Fibroblast of mammary gland (primary cell): ENCODE measurements at places on chromosomes 5 and 9.
A peak's percentile ranks its signal among the peaks of the same experiment; 100 is the strongest.

- DNase-seq: no peak
Measured at GRCh38 chr9:18346745-18347144, 127.2 kb upstream of the ADAMTSL1 start.

DNA sequence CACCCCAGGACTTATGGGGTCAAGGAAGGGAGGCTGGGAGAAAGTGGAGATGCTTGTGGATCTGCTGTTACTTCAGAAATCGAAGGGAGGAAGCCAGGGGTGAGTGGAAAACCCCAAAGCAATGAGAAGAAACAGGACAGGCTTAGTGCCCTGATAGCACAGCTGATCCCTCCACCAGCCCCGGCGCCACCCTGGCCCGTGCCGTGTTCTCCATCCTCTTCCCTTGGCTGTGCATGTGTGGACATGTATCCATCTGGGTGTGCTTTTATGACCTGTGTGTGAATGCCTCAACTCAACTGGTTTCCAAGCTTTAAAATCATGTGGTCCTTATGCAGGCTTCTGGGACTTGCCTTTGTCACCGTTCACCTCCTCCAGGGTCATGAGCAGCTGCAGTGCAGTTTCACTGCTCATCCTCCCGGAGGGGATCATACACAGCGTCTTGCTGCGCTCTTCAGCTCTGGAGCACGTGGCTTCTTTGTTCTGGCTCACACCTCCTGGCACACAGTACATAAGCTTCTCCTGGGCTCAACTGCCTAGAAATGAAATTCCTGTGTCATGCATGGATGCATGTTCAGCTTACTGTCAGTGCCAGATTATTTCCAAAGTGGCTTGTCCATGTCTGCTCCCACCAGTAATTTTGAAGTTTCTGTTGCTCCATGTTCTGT lies 58.2 kb downstream of the IPPK start:
- DNase-seq: no peak

- peak; percentile 83 for DNase-seq
Measured at GRCh38 chr5:17203329-17204132, 13.9 kb upstream of the BASP1 start.

- peak; percentile 84 for DNase-seq
Measured at GRCh38 chr9:13857521-13857920, 456.4 kb downstream of the NFIB start.

GRCh38 chr5:136769093-136769492 lies 403.7 kb upstream of the TRPC7 start:
- DNase-seq: no peak

GRCh38 chr5:134122530-134122929 lies 8.0 kb downstream of the TCF7 start:
- no peak for DNase-seq

GRCh38 chr5:144429405-144429804 lies 258.7 kb downstream of the KCTD16 start:
- DNase-seq: no peak

DNA sequence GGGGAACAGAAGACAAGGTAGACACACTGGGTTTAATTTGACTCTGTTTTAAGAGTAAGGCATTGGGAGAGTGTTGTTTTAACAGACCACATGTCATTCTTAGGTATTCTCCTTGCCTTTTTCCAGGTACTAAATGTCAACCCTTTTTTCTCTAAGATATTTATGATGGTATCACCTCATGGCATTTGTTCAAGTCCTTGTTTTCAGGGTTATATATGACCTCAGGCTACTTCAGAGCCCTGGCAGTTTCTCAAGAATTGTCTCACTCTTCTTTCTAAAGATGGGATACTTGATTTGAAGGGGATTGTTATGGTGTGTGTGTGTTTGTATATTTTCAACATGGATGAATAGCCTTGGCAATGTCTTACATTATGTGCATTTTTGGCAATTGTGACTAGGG lies 131.1 kb upstream of the ACTBL2 start:
- DNase-seq: no peak

DNA sequence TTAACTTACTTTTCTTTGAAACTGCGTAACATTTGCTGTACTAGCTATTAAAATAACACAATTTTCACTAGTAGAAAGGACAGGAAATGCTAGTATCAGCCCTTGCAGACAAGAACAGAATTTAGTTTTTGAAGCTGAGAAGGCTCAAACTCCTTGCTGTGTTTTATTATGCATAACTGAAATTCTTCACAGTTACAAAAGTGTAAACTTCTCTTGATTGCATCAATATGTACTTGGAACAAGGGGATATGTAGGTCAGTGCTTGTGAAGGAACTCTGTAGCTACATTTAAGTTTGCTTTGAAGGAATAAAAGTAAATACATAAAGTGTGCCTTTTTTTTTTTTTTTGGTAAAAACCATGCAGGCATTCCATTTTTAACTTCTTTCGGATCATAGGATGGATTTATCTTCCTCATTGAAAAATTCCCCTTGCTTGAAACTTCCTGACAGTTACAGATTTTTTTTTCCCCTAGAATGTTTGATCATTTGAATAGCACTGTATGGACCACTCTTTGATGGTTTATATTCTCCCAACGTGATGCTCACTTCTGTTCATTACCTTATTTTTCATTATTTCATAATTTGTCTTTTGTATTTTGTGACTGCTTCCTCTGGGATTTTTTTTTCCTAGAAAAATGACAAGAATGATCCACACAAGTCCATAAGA lies 94.9 kb upstream of the DAB2 start:
- peak; percentile 52 for DNase-seq

- no peak for DNase-seq
Measured at GRCh38 chr5:77644371-77645157, 6.1 kb upstream of the OTP start.

DNA sequence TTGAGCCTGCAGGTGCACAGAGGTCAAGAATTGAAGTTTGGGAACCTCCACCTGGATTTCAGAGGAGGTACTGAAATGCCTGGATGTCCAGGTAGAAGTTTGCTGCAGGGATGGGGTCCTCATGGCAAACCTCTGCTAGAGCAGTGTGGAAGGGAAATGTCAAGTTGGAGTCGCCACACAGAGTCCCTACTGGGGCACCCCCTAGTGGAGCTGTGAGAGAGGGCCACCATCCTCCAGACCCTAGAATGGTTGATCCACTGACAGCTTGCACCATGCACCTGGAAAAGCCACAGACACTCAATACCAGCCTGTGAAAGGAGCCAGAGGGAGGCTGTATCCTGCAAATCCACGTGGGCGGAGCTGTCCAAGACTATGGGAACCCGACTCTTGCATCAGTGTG lies 78.0 kb downstream of the GABRA1 start:
- DNase-seq: no peak

GRCh38 chr5:5805916-5806315 lies 383.4 kb downstream of the ICE1 start:
- no peak for DNase-seq

GRCh38 chr5:128163991-128164390 lies 80.4 kb downstream of the SLC12A2 start:
- peak; percentile 81 for DNase-seq

DNA sequence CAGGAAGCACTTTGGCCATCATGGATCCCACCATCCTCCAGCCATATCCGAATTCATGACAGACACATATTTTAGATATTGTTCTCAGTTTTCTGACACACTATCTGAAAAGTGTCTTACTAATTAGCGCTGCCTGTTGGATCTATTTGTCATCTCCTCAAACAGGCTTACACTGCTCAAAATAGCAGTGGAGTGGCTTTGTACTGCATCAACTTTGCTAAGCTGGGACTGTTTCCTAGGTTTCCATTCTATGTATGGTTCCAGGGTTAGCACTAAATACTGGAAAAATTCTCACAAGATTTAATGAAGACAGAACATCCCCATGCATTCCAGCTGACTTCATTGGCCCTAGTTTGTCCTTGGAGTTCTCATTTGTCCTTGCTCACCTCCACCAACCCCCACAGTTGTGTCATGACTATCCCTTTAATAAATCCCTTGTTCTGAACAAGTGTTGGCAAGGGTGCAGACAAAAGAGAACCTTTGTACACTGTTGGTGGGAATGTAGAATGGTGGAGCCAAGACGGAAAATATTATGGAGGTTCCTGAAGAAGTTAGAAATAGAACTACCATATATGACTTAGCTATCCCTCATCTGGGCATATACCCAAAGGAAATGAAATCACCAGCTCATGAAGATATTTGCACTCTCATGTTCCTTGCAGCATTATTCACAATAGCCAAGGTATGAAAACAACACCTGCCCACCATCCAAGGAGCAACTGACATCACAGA lies 136.5 kb upstream of the RAI14 start:
- peak; percentile 70 for DNase-seq

DNA sequence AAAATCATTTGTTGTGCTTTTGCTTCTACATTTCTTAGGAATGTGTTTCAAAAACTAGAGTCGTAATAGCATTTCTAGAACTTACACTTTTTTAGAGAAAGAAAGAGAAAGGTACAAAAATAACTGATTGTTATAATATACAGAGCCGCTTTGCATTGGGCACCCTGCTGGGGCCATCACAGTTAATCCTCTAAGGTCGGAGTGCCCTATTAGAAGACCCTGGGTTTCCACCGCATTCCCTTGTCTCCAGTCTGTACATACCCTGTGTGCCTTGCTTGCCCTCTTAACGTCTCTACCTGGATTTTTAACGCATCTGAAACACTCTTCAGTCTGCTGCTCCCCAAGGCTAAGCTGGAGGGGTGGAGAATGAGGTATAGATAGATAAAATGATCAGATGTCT lies 1.3 kb downstream of the MARVELD2 start:
- no peak for DNase-seq

DNA sequence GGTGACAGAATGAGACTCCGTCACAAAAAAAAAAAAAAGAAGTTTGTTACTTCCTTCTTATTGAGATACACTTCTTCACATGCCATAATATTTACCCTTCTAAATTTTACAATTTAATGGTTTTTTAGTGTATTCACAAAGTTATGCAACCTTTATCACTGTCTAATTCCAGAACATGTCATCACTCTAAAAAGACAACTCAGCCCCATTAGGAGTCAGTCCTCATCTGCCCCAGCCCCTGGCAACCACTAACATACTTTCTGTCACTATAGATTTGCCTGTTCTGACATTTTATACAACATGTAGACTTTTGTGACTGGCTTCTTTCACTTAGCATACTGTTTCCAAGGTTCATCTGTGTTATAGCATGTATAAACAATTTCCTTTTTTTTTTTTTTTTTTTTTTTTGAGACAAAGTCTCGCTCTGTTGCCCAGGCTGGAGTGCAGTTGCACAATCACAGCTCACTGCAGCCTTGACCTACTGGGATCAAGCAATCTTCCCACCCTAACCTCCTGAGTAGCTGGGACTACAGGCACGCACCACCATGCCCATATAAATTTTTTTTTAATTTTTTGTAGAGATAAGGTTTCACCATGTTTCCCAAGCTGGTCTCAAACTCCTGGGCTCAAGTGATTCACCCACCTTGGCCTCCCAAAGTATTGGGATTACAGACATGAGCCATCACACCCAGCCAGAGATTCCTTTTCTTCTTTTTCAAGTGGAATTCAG lies 18.0 kb downstream of the AQP3 start:
- no peak for DNase-seq

DNA sequence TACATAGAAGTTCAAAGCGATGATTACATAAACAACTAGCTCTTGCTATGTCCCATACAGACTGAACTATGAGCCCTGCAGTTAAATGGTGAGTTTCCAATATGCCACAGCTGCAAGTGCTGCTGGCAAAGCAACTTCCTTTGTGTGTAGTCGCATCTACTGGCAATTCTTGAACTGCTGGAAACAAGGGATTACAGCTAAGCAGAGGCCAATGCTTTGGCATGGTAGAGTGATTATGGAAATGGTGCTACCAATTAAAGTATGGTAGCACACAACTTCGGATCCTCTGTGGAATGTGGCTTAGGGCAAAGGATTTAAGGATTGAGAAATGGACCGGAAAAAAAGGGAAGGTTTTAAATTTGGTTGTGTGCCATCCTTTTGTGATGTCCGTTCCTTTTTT lies 856.6 kb downstream of the MAT2B start:
- DNase-seq: no peak

DNA sequence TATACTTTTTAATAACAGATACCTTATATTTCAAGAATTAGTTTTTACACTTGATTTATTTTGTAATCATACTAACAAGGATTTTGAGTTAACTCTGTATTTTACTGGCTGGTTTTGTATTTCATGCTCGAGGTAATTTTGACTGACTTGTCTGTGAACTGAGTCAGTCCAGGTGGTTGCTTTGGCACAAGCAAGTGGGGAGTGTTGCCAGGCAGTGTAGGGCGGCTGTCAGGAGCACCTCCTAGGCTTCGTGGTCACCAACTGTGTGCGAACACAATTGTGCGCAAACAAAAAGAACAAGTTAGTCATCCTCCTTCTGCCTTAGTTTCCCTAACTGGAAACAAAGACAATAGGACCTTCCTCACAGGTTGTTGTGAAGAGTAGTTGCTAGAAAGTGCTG lies 286.3 kb downstream of the ADGRV1 start:
- no peak for DNase-seq

GRCh38 chr9:21801683-21802417 lies 586 bp upstream of the MTAP start:
- DNase-seq: peak; percentile 82

- peak; percentile 75 for DNase-seq
Measured at GRCh38 chr5:146188358-146188757, 5.9 kb upstream of the LARS1 start.

GRCh38 chr9:82247318-82247717 lies 258.7 kb downstream of the SPATA31D1 start:
- peak; percentile 24 for DNase-seq

- DNase-seq: no peak
Measured at GRCh38 chr5:91139572-91140200, 243.4 kb downstream of the ARRDC3 start.

DNA sequence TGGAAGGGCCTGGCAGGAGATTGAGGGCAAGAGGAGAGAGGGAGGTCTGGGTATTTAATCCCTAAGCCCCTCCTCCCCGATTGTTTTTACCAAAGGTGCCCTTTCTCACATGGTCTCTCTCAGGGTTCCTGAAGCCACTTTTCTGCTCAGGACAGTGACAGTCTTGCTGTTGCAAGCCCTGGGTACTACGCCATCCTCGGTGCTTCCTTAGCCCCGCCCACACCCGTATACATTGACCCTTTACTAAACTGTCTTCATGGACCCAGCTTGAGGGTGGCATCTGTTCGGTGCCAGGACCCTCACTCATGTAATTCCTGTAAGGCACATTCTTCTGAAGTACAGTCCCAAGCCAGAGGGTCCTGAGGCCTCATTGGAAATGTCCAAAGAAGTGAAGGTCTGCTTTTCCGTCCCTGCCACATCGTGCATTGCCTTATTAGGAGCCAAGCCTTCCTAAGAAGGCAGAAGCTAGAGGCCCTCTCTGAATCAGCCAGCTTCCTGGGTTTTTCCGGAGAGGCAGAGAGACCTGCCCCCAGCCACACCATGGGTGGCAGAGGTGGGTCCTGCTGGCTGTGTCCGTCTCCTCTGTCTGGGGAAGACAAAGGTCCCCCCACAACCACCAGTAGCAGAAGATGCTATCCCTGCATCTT lies 1.9 kb upstream of the SH3PXD2B start:
- no peak for DNase-seq

- DNase-seq: peak; percentile 77
Measured at GRCh38 chr5:68330574-68330973, 115.0 kb downstream of the PIK3R1 start.

- no peak for DNase-seq
Measured at GRCh38 chr5:132481596-132482211, 8.9 kb downstream of the IRF1 start.

- no peak for DNase-seq
Measured at GRCh38 chr5:170411100-170411499, 21.9 kb upstream of the KCNMB1 start.
